ENCODE measurements at places on chromosomes 7 and 10. TPM values are rescaled to one million over a fixed set of nuclear protein-coding genes. Genes with fewer than 3 reads are reported as not detected.

DNA sequence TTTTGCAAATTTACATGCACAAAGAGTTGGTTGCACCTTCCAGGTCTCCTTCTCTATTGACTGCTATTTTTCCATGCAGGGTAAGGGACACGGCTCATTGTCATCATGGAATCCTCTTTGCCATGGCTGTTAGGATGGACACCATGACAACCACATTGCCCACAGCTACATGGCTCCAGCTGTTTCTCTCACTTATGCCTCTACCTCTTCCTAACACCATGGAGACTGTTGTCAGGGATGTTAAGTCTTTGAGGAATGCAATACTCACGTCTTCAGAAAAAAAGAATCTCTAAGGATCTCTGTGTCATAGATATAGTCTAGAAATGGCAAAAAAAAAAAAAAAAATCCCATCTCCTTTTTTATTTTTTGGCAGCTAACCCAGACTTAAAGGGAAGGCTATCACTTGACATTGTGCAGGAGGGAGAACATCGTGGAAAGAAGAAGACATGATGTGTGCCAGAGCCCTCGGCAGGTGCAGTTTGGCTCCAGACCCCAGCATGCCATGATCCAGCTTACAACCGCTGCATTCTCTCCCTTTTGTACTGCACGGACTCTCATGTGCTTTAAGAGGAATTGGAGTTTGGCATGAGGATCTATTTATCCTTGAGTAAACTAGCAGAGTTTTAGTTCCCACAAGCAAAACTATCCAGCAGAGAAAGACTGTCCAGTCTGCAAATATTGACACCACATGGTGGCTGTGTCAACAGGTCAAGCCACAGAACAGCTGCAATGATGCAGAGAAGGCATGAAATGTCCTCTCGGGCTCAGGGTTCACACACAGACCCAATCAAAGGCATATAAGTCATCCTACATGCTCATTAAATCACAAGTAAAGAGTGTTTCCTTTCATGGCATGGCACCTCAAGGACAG, 70.8 kb downstream of the FRMD4A start:
- DNase-seq = no peak

VENTX gene
- total RNA-seq = 4.0 TPM

DNA sequence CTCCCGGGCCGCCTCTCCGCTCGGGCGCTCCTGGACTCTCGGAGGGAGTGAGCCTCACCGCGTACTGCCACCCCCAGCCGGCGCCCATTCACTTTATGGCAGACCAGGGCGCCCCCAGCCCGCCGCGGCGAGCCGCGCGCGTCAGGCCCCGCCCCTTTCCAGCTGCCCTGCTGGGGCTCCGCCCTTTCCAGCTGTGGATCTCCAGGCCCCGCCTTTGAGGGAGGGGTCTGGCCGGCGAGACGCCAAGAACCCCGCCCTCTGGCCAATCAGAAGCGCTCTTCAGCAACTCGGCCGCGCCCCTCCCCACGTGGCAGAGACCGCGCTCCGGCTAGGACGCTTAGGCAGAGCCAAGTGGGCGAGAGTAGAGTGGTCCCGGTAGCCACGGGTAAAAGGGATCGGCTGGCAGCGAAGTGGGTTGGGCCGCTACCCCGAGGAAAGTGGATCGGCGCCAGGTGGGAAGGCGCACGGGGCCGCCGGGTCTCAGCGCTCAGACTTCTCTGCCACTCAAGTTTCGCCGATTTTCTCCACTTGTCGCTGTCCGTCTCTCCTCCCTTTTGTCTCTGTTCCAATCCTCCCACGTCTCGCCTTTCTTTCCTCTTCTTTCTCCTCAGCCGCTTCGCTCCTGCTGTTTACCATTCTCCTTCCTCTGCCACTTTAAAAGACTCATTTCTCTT, at the start of gene PITX3:
TSS of gene PITX3 (minus strand) at position 69 of the 674 bp plus-strand sequence. CDS start 9,432 bp downstream, outside the sequence.
- peak; percentile 94 for DNase-seq

DNA sequence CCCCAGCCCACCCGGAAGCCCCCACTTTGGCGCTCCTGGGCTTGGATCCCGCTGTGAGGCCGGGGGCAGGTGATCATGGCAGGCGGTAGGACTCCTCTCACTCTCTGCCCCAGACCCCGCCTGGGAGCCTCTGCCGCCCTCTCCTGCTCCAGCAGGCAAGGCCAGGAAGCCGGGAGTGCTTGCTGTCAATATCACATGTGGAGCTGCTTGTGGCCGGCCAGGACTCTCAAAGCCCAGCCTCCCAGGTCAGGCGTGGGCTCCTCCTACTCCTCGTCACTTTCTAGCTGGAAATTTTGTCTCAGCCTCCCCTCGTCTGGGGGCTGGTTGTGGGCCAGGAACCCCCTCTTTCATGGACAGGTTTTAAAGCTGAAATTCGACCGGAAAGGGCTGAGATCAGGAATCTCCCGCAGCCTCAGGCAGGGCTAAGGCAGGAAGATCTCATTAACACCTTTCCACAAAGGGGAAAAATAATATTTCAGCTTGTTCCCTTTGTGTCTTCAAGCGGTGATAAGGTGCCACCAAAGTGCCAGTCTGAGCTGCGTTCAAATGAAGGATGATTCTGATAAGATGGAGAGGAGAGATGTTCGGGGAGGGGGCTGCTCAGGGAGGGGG, 273.6 kb upstream of the PODXL start:
- no peak for DNase-seq

CLCN1 gene
- 0.22 TPM for total RNA-seq

DNA sequence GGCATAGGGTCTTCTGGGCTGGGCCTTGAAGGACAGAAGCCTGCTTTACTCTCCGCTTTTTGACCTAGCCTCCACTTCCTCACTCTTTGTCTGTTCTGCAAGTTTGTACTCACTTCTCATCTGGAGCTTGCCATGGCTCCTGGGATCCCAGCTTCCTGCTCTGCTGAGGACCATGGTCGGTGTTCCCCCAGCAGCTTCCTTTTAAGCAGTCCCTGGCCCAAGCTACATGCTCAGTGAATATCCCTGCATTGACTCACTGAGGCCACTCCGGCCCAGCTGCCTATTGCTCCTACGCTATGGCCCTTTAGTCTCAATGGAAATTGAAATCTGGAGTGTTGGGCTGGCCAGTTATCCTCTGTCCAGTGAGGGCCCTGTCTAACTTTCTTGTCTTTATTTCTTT, 427.7 kb downstream of the RPS24 start:
- peak; percentile 51 for DNase-seq

DNA sequence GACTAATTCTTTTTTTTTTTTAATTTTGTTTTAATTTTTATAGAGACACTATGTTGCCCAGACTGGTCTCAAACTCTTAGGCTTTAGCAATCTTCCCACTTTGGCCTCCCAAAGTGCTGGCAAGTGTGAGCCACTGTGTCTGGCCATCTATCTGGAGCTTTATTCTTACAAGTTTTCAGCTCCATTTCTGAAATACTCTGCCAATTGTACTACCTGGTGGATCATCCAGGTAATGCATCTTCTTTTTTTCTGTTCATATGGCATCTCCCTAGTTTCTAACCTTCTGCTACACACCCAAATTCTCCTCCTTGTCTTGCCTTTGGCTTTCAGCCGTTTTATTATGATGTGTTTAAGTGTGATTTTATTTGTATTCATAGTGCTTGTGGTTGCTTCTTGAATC, 40.2 kb downstream of the ZNF365 start:
- no peak for DNase-seq

TMEM225B gene
- total RNA-seq = 0.55 TPM

DNA sequence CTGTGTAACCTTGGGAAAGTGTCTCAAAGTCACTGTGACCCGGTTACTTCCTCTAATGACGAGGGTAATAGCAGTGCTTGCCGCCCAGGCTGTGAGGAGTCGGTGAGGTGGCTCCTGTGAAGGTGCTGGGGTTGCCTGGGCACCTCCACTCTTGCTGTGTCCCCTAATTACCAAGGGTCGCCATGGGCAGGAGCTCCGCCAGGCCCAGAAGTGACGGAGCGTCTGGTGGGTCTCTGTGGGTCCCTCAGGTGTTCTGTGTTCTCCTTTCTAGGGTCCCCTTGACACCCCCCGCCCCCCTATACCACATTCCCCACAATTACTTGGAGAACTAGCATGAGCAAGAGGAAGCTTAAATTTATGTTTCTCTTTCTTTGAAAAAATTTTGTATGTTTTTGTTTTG, 161.5 kb downstream of the WDR37 start:
- DNase-seq = peak; percentile 53

GRCh38 chr10:64344211-64344610, 823.0 kb downstream of the REEP3 start:
- no peak for DNase-seq

PRTFDC1 gene
- total RNA-seq = 2.7 TPM

GRCh38 chr7:115496006-115496405, 534.6 kb downstream of the TFEC start:
- no peak for DNase-seq

DNA sequence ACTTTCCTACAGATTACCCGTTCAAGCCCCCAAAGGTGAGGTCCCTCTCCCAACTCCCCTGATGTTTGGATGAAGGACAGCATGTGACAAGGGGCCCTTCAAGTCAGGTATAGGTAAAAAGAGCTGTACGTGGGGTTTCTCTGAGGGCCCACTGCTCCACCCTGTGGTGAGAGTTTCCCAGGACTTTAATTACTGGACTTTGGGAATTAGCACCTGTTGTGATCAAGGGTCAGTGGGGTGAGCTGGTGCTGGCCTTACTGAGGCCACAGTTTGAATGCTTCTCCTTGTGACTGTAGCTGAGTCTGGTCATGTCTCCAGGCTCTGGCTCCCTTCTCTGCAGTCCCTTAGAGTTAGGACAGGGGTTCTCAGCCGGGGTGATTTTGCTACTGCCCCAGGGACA, 16.8 kb downstream of the UBE2D4 start:
- DNase-seq = peak; percentile 60

DNA sequence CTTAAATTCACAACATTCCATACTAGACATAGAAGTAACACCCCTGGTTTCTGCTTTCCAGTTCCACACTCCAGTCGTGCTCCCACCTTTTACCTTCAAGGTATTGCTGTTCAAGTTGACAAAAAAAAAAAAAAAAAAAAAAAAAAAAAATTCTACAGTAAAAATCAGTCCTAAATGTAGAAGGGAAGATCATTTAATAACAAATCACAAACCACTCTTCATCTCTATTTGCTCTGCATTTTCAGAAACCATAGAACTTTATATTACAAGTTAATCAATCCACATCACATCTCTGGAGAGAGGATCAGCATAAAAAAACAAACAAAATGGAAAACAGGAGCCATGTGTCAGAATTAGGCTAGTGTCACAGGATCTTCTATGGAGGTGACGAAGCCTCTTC, 206.3 kb upstream of the KLF14 start:
- no peak for DNase-seq

GRCh38 chr7:157669768-157670351, 333.1 kb downstream of the DNAJB6 start:
- DNase-seq = peak; percentile 65

GRCh38 chr10:35006836-35007235, 83.3 kb downstream of the CUL2 start:
- DNase-seq = no peak

ACBD7 gene
- total RNA-seq = 1.1 TPM

GRCh38 chr10:110356628-110357245, 52.0 kb upstream of the SMNDC1 start:
- no peak for DNase-seq

SLC26A5 gene
- 0.19 TPM for total RNA-seq

GRCh38 chr10:124226271-124227054, 133.1 kb upstream of the CHST15 start:
- no peak for DNase-seq

GRCh38 chr10:125060026-125060425, 100.3 kb downstream of the CTBP2 start:
- no peak for DNase-seq
